ENCODE measurements at places on chromosomes 16 and 17.
A peak's percentile ranks its signal among the peaks of the same experiment; 100 is the strongest.

DNA sequence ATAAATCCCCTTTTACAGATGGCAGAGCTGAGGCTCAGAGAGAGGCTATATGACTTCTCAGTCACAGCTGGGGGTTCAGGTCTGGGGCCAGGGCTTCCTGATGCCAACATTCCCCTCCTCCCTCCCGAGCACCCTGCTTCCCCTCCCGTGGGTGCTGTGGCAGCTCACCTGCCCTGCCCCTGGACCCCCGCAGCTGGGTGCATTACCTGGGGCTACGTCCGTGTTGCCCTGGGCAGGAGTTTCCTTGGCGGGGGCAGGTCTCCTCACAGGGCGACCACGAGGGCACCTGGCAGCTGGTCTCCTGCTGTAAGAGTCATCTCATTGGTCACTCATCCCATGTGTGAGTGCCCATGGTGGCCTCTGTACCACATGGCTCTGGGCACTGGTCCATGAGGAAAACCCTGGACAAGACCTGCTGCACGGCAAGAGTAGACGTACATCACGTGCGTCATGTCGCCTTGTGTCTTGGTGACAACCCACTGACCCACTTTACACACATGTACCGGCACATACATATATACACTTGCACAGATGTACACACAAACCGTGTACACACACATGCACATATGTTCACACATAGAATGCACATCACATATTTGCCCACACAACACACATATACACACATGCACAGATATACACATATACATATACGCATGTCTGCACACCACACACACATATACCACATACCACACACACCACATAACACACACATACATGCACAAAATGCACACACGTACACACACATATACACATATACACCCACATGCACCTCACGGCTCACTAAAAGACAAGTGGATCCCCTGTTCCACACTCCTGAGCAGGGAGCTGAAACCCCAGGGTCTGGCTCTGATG is 134.0 kb downstream of the FOXL1 start:
- no peak for DNase-seq

- no peak for DNase-seq
These were observed 36.2 kb downstream of the RAB11FIP4 start for GRCh38 chr17:31427684-31428083.

DNA sequence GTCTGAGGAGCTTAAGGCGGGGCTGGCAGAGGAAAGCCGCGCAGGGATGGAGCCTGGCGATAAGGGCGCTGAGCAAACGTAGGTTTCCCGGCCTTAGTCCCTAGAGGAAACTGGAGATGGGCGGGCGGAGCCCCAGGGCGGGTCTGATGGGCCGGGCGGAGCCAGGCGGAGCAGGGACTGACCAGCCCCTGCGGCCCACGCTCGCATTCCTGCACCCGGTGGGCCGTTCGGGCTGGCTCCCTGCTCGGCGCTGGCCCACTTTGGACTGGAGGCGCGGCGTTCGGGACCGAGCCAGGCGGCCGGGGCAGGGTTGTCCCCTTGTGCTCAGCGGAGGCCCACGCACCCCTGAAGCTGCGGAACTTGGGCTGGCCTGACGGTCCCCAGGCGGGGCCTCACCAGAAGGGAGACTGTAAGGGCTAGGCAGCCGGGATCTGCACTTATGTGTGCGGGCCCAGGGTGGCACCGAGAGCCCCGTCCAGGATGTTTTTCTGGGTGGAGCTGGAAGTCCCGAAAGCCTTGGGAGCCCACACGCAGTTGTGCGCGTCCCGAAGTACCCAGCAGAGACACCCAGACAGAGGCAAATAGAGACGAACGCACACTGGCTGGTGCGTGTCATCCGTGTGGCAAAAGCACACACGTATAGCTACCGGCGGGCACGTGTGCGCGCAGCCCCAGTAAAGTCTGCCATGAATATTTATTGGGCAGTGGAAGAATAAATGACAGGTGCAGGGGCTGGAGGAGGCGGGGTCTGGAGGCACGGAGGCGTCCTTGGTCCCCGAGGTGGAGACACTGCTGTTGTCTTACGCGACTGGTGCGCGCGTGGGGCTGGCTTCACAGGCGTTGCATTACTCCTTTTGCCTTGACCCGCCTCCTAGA is 1.4 kb downstream of the PYDC1 start:
- peak; percentile 53 for DNase-seq

DNA sequence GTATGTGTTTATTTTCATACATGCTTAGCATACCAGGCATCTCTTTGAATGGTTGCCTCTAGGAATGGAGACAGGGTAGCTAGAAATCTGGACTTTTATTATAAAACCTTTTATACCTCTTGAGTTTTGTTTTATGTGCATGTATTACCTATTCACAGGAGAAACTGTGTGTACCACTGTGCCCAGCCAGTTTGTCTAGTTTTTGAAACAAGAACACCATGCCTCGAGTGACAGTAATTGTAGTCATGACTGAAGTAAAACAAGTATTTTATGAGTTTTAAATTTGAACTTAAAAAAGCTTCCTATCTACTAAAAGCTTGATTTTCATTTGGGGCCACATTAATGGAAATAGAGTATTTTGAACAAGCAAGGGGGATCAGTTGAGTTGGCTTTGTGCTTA is 57.4 kb downstream of the SNTB2 start:
- no peak for DNase-seq

- no peak for DNase-seq
These were observed 439.0 kb upstream of the ASIC2 start for GRCh38 chr17:33732116-33732515.

DNA sequence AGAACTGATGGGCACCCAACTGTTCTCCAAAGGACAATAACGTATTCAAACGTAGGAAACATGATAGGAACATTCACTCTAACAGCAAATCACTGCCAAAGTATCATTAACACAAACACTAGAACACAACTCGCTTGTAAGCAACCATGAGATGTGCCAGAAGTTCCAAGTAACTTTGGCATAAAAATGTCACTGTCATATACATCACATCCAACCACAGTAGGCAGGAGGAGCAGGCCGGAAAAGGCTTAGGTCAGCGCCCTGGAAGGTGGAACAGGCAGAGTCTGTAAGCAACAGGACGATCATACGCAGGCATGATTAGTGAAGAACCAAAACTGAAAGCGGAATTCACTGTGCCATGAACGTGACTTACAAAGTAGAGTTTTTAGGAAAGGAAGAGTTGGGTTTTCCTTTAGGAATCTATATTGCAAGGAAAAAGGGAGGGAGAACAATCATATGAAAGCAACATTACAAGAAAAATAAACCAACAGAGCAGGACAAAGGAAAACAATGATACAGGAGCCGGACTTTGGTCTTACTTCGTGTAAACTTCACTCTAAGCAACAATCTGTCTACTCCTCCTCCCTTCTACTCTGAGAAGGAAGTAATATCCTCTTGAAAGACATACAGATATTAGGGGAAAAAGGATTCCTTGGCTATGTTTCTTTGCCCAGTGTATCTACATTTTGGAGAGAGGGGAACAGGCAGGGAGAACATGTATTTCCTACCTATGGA is 52.3 kb downstream of the YWHAE start:
- DNase-seq = no peak

DNA sequence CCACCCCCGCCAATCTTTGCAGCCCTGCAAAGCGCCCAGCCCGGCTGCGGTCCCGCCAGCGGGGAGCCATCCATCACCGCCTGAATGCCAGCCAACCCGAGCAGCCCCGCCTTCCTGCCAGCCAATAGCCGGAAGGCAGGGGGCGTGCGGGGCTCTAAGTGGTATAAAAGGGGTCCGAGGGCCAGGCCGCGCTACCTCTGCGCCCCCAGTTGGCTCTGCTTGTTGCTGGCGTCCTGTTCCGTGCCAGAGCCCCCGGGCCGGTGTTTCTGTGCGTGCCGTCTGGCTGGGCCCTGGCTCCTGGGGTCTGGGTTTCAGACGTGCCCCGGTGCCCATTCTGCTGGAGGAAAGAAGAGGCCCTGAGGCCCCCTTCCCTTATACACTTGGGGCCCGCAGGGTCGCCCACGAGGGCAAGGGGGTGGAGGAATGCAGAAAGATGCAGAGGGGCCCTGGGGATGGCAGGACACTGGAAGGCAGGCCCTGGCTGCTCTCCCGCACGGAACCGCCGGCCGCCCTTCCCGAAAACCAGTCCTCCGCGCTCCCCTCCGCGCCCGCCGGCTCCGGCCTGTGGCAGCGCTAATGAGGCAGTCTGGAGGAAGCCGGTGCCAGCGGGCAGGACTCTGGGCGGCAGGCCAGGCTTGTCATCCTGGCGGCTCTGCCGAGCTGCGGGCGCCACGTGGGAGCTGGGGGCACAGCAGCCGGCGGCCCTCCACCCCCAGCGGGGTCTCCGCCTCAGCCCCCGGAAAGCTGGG is 14.0 kb downstream of the COPZ2 start:
- peak; percentile 91 for DNase-seq

DNA sequence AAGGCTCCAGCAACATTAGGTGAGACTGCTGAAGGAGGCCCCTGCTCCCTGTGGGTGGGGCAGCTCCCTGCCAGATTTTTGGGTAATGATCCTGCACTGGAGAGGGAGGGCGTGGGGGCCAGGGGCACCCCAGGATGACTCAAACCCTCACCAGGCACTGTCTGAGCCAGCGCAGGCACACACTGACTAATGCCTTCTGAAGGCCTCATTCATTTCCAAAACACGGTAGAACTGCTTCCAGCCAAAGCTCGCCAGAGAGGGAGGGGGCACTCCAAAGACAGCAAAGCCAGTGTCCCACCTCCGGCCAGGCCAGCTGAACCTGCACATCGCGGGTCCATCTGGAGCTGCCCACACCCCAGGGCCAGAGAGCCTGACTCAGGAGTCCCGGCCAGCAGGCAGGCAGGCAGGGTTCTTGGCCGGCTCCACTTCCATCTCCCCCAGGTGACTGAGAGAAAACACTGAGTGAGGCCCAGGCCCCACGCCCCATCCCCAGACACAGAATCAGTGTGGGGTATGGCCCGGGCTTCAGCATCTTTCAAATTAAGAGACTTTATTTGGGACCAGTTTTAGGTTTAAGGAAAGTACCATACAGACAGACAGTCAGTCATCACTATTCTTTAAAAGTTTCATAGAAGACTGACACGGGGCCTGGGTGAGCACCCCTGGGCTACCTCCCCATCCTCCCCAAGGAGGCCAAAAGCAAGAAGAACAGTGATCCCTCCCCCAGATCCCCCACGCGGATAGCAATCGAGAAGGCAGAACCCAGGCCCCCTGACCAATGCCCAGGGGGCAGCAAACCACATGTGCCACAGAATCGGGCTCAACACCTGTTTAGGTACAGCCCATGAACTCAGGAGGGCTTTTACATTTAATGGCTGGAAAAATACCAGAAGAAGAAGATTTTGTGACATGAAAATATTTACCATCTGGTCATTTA is 2.3 kb downstream of the PIEZO1 start:
- no peak for DNase-seq

- no peak for DNase-seq
These were observed 82.9 kb upstream of the DYNLRB2 start for GRCh38 chr16:80457871-80458270.

DNA sequence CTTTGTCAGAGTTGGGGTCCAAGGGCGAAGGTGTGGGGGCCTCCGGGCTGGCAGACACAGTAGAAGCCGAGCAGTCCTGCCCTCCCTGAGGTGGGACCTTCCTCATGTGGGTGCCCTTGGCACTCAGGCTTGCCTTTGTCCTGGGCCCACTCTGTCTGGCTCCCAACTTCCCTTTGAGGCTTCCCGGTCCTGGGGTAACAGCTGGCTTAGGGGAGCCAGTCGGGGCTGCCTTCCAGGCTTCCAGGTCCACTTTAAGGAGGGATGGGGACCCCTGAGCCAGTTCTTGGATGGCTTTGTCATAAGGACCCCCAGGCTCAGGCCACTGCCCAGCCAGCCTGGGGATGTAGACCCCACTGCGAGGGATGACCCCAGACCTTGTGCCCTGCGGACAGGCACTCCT is 7.8 kb downstream of the GAS2L2 start:
- DNase-seq = no peak

GRCh38 chr17:14296166-14296910 is 4.5 kb upstream of the HS3ST3B1 start:
- DNase-seq = no peak

- DNase-seq = no peak
These were observed 218.7 kb downstream of the RPTOR start for GRCh38 chr17:80763293-80763867.

DNA sequence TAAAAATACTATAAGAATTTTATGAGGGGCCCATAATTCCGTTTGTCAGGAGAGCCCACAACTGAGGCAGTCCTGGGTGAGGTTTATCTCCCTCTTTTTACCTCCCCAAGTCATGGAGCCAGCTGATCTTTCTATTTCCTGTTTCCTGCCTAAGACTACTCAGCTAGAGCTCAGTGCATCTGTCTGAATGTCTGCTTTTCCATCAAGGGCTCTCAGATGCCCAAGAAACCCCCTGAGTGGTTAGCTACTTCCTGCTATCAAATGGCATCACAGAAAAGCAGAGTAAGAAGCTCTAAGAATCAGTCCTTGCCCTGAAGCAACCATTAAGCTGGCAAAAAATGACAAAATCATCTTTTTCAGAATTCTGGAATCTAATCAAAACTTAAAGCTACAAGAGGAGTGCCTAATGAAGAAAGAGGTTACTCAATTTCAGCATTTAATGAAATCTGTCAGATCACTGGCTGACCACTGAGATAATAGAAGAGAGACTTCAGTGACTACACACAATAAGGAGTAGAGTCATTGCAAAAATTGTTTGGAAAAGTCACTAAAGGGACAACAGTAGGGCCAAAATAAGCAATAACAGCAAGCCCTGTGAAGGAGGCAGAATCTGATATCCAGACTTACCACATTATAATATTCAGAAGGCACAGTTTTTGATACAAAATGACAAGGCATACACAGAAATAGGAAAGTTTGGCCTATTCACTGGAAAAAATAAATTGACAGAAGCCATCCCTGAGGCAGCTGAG is 150.1 kb downstream of the CYB561 start:
- no peak for DNase-seq

DNA sequence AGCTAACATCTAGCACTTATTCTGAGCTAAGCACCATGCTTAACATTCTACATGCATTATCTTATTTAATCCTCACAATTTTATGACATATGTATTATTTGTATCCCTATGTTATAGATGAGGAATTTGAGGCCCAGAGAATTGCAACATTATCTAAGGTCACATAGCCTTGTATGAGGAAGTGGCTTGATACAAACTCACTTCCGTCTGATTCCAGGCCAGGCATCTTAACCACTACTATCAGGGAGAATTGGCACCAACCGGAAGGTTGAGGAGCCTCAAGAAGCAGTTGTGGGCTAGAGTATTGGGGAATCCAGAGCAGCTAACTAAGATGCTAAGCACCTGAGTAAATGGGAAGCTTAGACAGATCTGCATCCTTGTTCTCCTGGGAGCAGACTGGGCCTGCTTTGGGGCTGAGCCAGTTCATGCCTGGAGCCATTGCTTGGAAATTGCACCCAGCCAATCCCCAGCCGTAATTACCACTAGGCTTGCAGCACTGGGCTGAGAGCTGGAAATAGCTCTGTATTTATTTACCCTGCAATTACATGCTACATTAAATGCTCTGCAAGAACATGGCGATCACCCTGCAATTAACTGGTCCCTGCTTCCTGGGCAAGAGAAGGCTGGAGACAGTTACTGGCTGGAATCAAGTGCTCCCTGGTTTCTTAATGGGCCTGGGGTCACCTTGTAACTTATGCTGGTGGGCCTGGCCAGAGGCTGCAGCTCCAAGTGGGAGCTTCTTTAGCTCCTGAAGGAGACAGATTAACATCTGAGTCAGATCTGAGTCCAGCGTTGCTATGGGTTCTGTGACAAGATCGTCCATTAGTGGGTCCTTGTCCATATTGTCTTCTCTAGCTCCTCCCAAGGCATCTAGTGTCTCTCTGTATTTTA is 273.1 kb upstream of the CCL2 start:
- DNase-seq = peak; percentile 63
